Epithelial cell of proximal tubule (primary cell): ENCODE measurements at places on chromosomes 1 and 21. TPM values are rescaled to one million over a fixed set of nuclear protein-coding genes. Genes with fewer than 3 reads are reported as not detected.

The KCNC4 gene
- total RNA-seq: 2.1 and 4.2 TPM in 2 replicates

The AIM2 gene
- total RNA-seq: 0.29 TPM in 1 of 2 replicates, not detected in the other

The KIAA1614 gene
- 1.7 and 5.1 TPM in 2 replicates for total RNA-seq

The CRYBG2 gene
- total RNA-seq: 2.8 and 9.3 TPM in 2 replicates

The TFF2 gene
- not detected in 2 replicates for total RNA-seq

The ENSA gene
- total RNA-seq: 159 and 225 TPM in 2 replicates

The PLEKHM2 gene
- 33.9 and 42.8 TPM in 2 replicates for total RNA-seq

DNA sequence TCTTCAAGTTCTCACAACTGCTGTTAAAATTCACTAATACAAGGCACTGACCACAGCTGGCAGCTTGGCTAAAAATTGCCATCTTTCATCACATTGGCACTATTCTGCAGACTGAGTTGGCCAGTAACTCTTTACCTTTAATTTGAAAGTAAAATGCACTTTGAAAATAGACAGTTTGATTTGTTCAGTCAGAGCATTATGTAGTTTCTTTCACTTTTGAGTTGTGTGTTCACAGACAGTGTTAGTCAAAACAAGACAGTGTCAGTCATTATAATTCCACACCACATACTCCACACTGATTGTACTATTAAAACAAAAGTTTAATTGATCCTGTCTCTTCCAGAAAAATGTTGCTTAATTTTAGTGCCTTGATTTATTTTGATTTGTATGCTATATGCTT lies 160.7 kb downstream of the SDCCAG8 start:
- no peak for DNase-seq

- DNase-seq: no peak
Measured at GRCh38 chr21:46622226-46622625, 13.2 kb upstream of the PRMT2 start.

- DNase-seq: no peak
Measured at GRCh38 chr1:204775546-204775945, 90.0 kb upstream of the LRRN2 start.

DNA sequence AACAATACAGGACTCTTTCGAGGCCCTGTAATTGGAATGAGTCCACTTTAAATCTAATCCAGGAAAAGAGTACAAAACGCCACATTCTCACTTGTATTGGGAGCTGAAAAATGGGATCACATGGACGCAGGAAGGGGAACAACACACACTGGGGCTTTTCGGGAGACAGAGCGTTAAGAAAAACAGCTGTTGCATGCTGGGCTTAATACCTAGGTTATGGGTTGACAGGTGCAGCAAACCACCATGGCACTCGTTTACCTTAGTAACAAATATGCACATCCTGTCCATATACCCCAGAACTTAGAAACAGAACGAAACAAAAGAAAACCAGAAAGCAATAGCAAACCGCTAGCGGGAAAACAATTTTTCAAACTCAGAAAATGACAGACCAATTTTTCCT lies 1532.7 kb upstream of the TPTE start:
- no peak for DNase-seq

DNA sequence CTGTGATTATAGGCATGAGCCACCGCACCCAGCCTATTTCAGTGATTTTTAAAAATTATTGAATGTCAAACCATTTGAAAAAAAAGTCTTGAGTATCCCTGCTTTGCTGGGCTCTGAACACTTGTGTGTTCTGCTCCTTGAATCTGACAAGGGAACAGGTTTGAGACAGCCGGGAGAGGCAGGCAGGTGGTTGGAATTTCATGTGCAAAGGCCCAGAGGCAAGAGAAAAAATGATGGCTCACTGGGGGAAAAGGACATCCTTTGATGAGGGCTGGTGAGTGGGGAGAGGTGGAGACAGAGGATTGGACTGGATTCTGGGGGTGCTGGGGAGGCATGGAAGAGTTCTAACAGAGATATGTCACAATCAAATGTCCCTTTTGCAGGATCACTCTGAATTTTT lies 13.1 kb upstream of the WASF2 start:
- no peak for DNase-seq

DNA sequence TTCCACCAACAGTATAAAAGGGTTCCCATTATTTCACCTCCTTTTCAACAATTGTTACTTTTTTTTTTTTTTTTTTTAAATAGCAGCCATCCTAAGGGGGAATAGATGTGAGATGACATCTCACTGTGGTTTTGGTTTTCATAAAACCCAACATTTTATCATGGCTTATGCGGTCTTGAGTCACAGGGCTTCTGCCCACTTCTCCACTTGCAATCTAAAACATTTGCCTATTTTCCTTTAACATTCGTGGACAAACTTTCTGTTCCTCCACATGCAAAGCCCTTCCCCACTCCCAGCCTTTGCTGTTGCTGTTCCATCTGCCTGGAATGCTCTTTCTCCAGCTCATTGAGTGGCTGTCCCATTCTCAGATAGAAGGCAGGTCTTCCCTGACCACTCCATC lies 239.7 kb upstream of the KCNK2 start:
- no peak for DNase-seq

DNA sequence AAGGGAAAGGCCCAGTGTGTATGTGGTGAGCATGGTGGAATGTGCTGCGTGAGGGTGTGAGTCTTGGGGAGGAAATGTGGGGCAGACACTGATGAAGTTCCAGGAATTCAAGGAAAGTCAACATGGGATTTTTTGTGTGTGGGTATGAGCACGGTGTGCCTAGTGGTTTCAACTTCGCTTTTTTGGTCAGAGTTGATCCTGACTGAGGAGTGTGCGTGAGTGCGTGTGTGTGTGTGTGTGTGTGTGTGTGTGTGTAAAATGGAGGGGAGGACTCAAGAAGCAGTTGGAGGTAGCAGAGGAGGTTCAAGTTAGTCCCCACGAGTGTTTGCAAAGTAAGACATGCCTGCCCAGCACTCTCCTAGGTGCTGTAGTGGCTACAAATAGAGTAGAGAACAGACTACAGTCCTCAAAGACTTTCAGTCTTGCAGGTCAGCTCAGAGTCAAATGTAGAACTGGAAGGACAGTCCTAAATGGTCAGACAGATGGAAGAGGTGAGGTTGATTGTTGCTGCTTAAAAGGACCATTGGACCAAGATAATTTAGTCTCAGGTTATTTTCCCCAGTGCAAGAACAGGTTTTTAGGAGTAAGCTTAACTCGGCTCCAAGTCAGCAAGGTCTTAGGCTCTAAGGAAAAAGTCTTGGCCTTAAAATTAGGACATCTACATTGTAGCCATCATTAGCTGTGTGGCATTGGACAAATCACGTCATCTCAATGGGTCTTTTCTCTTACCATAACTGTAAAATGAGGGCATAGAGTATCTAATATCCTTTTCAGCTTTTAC lies 25.0 kb downstream of the SLAMF1 start:
- no peak for DNase-seq

GRCh38 chr1:165397944-165398343 lies 41.4 kb upstream of the LMX1A start:
- DNase-seq: no peak

DNA sequence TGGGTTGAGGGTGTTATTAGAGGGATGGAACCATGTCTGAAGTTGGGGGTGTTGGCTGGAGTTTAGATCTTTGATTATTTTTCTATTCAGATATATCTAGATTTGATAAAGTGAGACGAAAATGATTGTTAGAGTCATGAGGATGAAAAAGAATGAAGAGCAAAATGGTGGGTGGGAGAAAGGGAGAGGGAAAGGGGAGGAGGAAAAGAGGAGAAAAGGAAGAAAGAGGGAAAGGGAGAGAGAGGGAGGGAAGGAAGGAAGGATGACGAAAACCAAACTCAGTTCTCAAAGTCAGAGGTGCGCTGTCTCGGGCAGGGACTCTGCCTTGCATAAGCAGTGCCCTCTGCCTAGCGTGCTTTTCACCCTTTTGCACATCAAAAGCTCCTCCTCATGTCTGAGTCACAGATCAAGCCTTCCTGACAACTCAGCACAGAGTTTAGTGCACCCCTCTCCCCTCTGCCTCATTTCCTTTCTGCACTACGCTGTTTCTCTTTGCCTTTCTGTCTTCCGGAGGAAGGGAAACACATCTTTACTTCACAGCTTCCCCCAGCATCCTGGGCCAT lies 225.8 kb upstream of the PROX1 start:
- no peak for DNase-seq

- DNase-seq: no peak
Measured at GRCh38 chr21:40625991-40626390, 221.0 kb downstream of the DSCAM start.

DNA sequence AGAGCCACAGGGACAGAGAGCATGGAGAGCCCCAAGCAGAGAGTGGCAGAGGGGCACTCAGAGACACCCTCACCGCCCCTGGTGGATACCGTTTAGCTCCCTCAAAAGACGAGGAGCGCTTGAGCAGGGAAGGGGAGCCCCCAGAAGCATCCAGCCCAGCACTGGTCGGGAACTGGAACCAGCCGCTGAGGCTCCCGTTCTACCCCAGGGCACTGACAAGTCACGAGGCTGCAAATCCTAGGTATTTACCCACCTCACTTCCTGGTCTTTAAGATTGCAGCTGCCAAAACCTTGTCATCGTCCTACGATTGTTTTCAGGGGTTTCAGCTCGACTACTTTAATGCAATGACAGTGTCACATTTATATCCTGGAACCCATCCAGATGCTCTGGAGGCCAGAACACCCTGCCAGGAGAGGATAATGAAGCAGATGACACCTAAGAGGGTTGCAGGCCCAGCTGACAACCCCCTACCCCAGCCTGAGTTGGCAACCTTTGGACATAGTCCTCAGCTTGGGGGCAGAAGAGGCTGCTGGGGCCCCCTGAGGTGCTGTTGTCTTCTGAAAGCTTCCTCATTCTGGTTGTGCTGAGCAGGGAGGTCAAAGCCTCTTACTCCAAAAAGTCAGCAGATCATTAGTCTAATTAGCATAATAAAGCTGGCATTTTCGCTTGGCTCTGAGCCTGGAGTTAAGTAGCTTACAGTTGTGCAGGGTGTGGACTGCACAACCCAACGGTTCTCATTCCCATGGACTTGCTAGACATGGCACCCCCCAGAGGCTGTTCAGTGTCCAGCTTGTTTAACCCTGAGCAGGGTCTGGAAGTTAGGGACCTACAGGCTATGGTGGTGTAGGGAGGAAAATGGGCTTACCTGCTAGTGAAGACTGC lies 20.6 kb upstream of the BACE2 start:
- DNase-seq: no peak

GRCh38 chr1:201518071-201518470 lies 11.1 kb upstream of the CSRP1 start:
- DNase-seq: no peak

GRCh38 chr1:211531194-211532087 lies 39.5 kb upstream of the RD3 start:
- no peak for DNase-seq

GRCh38 chr1:182229921-182230491 lies 161.6 kb downstream of the GLUL start:
- no peak for DNase-seq

GRCh38 chr1:70812442-70813109 lies 235.0 kb downstream of the PTGER3 start:
- DNase-seq: no peak

- DNase-seq: no peak
Measured at GRCh38 chr1:57883642-57883995, 459.8 kb upstream of the DAB1 start.

- DNase-seq: no peak
Measured at GRCh38 chr1:105243411-105243810, 1493.7 kb downstream of the AMY1C start.

DNA sequence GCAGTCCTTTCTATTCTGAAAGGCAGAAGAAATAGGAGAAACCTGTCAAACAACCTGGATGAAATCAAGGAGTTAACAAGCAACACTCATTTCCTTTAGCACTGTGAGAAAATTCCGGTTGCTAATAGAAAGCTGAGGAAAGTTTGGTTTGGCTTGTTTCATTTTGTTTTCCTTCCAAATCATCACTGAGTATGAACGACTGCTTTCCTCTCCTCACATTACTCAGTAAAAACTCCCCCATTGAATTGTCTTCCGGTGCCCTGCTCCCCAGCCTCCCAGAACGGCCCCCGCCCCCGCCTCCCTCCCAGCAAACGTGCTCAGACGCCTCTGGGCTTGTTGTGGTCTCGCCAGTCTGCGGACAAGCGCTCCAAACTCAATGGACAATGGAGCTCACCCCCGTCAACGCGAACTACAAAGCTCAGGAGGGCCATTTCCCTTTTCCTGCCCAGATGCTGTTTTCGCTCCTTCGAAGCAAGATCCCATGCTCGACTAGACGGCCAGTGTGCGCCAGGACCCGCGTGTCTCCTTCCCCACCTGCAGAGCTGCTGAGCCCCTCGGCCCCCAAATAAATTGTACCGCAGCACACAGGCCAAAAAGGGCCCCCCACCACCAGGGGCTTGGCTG lies 747 bp downstream of the STX6 start:
- DNase-seq: no peak

- DNase-seq: peak; percentile 85
Measured at GRCh38 chr1:236689713-236690569, 3.6 kb downstream of the ACTN2 start.

DNA sequence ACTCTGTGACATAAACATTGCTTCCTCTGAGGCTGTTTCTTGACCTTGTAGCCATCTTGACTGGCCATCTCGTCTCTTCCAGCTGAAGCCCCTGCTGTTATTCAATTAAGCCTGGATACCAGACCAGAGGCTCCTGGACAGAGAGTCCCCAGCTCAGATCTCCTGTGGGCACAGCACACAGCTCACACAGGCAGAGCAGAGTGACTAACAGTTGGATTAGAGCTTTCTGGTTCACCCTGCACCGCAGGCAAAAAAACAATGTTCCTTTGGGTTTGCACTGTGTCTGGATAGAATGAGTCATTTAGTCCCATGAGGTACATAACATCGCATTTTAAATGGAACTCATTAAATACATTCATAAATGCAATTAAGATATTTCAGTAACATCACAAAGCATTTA lies 33.4 kb upstream of the USH2A start:
- DNase-seq: no peak

DNA sequence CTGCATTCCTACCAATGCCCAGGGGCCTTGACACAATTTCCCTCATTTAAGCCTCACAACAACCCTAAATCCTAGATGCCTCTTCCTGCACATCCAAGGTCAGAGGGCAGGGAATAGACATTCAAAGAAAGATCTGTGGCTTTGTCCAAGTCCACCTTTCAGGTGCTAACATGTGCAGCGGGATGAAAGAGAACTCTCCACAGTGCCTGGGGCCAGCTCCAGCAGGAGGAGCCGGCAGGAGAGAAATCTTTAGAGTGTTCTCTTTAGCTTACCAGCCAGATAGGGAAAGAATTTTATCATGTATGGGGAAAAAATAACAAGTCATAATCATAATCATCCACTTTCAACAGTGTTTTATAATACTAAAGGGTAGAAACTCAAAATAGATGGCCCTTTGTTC lies 319.7 kb downstream of the MATN1 start:
- DNase-seq: no peak

DNA sequence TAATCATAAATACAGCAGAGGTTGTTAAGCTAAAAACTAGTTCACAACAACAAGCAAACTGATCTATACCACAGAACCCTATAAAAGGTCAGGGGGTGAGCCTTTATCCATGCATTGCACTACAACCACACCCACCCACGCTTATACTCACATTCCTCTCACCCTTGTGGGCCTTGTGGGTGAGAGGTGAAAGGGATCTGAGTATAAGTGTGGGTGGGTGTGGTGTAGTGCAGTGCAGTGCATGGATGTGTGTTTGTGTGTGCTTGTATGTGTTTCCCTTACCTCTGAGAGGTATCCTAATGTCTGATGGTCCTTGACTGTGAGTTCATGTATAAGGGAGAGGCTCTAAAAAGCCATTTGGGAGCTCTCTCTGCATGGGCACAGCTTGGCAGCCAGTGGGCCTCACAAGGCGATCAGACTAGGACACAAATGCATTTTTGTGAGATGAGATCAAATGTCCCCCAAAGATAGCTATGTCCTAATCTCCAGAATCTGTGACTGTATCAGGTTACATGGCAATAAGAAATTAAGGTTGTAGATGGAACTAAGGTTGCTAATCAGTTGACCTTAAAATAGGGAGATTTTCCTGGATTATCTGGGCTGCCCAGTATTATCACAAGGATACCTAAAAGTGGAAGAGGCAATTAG lies 95.5 kb upstream of the DPT start:
- no peak for DNase-seq
